ENCODE measurements at places on chromosomes 7 and 10.

DNA sequence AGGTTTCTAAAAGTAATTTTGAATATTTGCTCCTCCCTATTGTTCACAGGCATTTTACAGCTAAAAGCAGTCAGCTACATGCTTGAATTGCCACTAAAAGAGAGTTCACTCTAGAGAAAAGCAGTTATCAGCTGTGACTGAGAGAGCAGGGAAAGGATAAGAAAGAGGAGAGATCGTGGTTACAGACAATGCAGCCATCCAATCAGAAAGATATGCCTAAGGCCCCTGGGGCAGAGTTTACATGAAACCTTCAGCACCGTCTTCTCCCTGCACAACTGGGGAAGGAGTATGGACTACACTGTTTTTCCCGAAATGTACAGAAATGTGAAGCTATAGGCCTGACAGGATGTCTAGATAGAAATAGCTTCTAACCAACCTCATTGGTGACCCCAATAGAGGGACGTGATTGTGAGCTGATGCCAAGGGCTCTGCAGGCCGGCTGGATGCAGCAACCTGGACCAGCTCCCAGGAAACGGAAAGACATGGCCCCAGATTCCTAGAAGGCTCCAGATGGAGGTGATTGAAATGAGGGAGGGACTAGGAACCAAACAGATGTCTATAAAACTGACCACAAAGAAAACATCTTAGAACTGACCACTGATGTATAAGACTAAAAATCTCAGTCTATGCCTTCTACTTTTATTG lies 3.2 kb upstream of the VSTM4 start:
- DNase-seq, result no peak

DNA sequence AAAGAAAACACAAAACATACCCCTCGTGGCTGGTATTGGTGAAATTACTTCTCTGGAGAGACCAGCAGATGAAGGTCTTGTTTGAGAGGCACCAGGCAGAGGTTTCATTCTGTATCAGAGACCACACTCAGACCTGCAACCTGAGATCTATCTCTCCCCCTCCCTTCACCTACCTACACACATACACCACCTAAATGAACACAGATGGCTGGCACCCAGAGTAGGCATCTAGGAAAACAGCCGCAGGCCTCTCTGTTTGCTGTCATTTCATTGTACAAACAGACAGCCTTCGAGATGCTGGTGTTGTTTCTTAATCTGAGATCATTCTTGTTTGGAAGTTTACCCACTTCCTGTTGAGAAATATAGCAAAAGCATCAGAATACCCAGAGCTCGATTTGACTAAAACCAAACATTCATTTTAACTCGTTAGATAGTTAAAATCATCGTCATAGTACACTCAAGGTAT lies 173.9 kb upstream of the SLC25A13 start:
- DNase-seq, result no peak

GRCh38 chr10:121137533-121137932 lies 286.4 kb downstream of the WDR11 start:
- DNase-seq, result no peak

DNA sequence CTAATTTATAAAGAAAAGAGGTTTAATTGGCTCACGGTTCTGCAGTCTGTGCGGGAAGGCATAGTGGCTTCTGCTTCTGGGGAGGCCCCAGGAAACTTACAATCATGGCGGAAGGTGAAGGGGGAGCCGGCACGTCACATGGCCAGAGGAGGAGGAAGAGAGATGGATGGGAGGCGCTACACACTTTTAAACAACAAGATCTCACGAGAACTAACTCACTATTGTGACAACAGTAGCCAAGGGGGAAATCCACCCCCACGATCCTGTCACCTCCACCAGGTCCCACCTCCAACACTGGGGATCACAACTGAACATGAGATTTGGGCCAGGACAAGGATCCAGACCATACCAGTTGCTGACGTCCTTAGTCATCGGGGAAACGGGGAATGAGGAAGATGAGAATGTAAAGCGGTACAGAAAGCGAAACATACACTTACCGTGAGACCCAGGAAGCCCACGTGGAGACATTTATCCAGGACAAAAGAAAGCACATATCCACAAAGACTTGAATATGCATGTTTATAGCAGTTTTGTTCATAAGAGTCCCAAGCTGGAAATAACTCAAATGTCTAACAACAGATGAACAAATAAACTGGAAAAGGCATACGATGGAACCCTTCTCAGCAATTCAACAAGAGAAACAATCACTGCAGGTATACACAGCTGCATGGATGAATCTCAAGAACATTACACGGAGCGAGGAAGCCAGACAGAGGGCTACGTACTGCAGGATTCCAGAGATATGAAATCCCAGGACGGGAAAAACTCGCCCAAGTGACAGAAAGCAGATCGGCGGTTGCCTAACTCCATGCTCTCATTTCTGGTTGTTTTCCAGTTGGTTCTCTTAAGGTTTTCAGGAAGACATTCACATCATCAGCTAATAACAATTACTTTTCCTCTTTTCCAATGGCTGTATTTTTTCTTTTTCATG lies 26.2 kb upstream of the INPP5A start:
- DNase-seq, result peak; percentile 48

DNA sequence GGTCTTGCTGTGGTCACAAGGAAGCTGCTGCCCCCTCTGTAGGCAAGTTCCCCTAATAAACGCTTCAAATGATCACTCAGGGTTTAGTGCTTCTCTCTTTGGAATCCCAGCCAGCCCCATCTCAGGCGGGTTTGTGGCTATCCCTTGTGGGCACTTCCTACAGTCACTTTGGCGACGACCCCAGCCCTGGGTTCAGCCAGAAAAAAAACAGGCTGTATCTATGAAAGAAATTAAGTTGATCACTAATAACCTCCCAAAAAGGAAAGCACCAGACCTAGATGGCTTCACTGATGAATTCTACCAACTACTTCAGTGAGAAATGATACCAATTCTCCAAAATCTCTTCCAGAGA lies 208.2 kb downstream of the MAD1L1 start:
- DNase-seq, result no peak

- DNase-seq, result no peak
These were observed 184.7 kb upstream of the PRPS1L1 start for GRCh38 chr7:18212308-18212707.

DNA sequence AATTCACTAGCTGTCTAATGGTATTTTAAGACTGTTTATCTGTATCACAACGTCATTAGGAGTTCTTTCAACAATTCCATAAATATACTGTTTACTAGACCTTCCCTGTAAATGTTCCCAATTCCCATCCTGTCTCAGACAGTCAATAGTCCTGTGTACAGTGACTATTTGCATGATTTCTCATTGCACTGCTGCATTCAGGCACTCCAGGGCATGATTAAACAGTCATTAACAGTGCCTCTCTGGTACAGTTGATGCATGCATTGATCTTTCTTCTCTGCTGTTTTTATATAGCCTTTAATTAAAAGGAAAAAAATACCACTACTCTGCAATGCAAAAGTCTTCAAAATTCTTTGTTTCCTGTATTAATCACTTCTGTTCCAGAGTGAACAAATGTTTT lies 51.5 kb upstream of the MTURN start:
- no peak for DNase-seq

DNA sequence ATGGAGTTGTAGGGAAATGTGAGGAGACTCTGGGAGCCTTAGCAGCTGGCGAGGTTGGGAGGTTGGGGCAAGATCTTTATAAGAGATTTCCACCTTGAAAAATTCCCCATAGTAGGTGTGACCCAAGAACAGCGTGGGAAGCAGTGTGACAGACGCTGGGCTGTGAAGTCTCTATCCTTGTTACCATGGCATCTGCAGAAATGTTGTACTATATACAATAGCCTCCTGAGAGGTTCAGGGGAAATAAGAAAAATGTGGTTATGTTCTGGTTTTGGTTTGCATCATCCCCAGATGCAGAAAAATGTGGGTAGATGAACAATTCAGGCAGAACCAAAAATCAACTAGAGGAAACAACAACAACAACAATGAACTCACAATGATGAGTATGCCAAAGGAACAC lies 498.6 kb downstream of the SH2D4B start:
- no peak for DNase-seq

DNA sequence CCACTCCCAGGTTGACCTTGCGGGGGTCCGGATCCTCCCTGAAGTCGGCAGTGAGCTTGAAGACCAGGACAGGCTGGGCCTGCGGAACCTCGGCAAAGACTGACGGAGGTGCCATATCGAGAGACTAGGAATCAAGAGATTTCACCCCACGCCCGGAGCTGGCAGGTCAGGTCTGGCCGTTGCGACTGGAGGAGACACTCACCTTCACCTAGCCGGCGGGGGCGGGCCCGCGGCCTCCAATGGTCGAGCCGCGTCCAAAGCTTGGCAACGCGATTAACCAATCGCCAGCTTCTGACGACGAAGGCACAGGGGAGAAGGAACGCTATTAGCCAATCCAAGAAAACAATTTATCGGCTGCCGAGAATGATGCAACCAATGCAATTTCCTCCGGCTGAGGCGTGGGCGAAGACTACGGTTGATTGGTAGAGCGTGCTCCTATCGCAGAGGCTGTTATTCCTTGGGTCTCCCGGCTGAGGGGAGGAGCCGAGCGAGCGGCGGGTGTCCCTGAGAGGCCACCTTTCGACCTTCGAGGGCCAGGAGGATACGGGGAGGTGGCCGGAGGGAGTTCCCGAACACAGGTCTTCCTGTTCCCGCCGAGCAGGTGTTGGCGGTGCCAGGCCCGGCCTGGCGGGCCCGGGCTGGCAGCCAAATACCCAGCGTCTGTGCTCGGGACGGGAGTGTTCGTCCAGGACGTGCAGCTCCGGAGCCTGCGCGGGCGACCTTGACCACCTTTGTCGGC lies at the start of gene GOT1:
TSS of gene GOT1 (minus strand) at position 174 of the 739 bp plus-strand sequence. CDS start at position 115, 59 bp downstream.
- peak; percentile 98 for DNase-seq

GRCh38 chr7:13542451-13542850 lies 447.0 kb downstream of the ETV1 start:
- no peak for DNase-seq

DNA sequence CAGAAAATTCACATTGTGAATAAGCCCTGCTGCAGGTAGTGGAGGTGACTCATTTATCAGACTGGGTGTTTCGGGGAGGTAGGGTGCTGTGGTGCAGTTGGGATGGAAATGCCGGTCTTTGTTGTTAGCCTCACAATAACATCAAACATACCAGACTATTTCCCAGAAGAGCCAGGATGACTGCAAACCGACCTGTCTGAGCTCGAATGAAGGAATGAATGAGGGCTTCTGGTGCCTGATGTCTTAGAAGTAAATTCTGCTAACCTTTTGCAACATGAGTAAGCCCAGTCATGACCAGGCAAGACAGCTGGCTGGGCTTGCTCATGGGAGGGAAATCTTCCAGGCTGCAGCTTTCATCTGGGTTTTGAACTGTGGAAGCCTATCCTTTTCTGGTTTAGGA lies 2.4 kb upstream of the VDAC2 start:
- DNase-seq, result no peak
